ENCODE measurements at places on chromosomes 12 and 14.

GRCh38 chr12:130333341-130333740 is 4.3 kb upstream of the PIWIL1 start:
- no peak for DNase-seq

- no peak for DNase-seq
These were observed 73.2 kb downstream of the CEP83 start for GRCh38 chr12:94386422-94386821.

- no peak for DNase-seq
These were observed 1201.5 kb downstream of the BCL11B start for GRCh38 chr14:98070536-98070935.

GRCh38 chr12:104508752-104509446 is 52.2 kb downstream of the CHST11 start:
- DNase-seq: no peak

- DNase-seq: no peak
These were observed 32.3 kb downstream of the PROX2 start for GRCh38 chr14:74843653-74844052.

GRCh38 chr12:54384591-54385041 is at the start of gene ZNF385A:
Gene ZNF385A (minus strand): TSS chr12:54384733. CDS start chr12:54384514, 219 bp downstream.
- DNase-seq: no peak

DNA sequence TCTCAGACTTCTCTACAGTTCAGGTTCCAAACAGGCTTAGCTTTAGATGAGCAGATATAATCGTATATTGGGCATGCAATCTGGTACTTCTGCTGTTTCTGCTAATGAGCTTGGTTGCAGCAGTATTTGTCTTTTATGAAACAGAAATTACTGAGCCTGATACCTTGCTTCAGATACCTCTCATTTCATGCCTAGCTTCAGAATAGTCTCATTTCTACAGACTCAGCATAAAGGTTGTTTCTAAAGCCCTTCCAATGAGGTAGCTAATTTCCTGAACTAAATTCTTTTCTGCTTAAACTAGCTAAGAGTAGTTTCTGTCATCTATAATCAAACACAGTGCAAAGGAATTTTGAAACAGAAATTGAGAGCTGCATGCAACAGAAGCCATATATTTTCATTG is 275.0 kb upstream of the KITLG start:
- DNase-seq: no peak

- no peak for DNase-seq
These were observed 114.4 kb downstream of the PRICKLE1 start for GRCh38 chr12:42475106-42475505.

DNA sequence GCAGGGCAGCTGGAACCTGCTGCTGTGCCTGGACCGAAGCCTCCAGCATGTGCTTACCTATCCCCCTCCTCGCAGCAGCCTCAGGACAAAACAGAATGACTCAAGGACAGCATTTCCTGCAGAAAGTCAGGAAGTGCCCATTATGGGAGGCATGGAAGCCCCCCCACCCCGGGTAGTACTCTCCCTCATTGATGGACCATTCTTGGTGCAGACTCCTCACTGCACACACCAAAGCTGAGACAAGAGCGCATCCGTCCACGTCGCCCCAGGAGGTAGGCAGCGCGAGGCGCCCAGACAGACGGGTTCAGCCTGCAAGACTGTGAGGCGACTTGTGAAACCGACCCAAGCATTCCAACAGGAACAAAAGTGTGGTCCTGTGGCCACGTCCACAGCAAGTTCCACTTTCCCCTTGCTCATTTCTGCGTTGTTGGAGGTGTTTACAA is 243.9 kb upstream of the ATXN7L3B start:
- DNase-seq: no peak

DNA sequence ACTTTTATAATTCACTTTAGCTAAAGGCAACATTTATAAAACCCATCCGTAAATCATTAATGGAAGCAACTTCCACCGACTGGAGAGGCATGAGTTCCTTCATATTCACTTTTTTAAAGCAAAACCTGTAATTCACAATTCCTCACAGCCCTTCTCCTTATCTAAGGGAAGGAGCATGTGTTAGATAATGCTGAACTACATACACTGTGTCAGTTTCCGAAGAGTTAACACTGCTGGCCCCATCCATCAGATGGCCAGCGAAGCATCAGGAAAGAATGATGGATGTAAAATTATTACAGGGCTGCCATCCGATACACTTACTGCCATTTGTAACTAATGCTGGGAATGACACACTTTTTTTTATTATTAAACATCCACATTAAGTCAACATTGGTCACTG is 392.8 kb downstream of the SOX5 start:
- no peak for DNase-seq

- peak; percentile 65 for DNase-seq
These were observed 37.3 kb upstream of the ADGRD1 start for GRCh38 chr12:130916241-130916911.

GRCh38 chr12:122505419-122506051 is 4.8 kb upstream of the ZCCHC8 start:
- DNase-seq: no peak

DNA sequence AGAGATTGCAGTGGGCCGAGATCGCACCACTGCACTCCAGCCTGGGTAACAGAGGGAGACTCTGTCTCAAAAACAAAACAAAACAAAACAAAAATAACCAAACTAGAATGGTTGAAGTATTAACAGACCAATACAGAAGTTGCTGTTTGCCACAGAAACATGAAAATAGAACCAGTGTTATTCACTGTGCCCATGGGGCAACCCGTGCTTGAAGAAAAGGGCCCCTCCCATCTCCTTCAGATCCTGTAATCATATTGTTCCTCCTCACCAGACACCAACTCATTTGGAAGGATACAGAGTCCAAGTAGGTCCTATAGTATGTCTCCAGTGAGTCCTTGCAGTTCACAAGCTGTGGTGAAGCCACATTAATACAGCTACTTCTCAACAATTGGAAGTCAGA is 30.9 kb downstream of the SLC35F4 start:
- DNase-seq: no peak

DNA sequence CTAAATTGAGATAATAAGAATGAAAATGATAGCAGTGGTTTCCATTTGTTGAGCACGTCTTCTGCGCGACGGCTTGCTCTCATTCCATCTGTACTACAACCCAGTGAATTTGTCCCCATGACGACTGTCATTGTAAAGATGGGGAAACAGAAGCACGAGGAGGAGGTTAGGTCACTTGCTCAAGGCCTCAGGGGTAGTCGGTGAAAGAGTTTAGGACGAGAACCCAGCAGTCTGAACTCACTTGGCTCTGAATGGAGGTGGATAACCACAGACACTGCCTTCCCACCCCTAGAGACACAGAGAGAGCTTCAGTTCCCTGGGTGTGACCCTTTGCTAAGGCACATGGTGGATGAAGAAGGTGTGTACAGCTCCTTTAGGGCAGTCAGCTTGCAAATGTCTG is 30.9 kb upstream of the PLEKHG3 start:
- DNase-seq: no peak

GRCh38 chr12:92363295-92364146 is 217.9 kb upstream of the BTG1 start:
- no peak for DNase-seq

GRCh38 chr14:38882533-38882932 is 220.5 kb downstream of the SEC23A start:
- DNase-seq: no peak

- peak; percentile 24 for DNase-seq
These were observed 185.6 kb upstream of the ARID2 start for GRCh38 chr12:45543887-45544286.

DNA sequence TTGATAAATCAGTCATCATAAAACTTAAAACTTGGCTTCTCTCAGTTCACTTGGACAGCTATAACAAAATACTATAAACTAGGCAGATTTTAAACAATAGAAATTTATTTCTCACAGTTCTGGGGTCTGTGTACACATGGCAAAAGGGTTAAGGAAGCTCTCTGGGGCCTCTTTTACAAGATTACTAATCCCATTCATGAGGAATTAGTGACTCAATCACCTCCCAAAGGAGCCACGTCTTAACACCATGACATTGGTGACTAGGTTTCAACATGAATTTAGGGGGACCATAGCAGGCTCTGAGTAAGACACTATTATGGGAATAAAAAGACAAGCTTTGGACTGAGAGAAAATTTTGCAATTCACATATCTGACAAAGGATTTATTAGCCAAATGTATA is 436.5 kb downstream of the PDZRN4 start:
- no peak for DNase-seq

DNA sequence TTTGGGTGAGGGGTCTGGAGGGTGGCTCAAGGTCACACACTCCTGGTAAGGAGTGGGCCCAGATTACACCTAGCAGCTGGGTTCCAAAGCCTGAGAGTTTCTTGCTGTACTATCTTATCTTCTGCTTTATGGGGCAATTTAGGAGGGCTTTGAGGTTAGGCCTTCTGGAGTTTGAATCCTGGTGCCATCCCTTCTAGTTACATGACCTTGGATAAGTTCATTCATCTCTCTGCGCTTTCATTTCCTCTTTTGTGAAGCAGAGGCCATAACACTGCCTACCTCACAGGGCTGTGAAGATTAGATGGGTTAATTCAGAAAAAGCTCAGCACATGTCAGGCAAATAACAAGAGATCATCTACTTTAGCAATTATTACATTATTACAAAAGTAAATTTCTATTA is 7.4 kb upstream of the KRT77 start:
- no peak for DNase-seq

DNA sequence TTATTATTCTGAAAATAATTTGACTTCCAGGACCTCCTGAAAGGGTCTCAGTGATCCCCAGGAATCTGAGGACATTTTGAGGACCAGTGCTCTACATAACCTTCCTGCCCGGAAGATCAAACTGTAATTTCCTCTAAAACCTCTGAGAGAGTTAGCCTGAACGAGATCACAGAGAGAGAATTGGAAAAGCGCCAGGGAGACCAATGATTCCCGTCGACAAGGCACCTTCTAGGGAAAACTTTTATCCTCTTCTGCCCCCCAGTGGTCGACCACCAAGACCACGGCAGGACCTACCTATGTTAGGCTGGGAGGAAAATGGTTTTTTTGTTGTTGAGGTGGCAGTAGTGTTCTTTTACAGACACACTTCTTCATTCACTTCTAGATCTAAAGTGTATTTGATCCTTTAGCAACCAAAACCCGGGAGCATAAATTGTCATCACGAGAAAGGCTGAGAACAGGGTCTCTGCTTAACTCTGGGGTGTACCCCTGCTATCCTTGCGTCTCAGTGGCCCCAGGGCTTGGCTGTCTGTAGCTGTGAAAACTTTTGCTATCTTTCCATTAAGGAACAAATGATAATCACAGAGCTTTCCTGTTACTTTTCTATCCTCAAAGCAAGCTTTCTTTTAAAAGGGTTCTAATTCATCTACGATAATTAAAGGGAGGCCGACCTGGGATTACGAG is 62.9 kb upstream of the NID2 start:
- DNase-seq: peak; percentile 28

GRCh38 chr14:106304271-106304670 is 777.9 kb downstream of the TMEM121 start:
- no peak for DNase-seq

GRCh38 chr14:86020841-86021240 is 490.9 kb downstream of the FLRT2 start:
- no peak for DNase-seq

DNA sequence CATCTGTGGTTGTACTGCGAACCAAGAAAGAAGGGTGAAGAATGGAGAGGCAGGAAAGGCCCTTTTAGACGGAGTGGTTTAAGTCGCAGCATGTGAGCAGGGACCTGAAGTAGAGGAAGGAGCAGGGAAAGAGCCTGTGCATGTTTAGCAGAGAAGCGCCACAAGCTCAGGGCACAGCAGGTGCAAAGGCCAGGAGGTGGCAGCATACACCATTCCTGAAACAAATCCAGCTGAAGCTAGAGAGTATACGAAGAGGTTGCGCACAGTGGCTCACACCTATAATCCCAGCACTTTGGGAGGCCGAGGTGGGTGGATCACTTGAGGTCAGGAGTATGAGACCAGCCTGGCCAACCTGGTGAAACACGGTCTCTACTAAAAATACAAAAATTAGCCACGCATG is 49.9 kb downstream of the HELB start:
- DNase-seq: no peak

DNA sequence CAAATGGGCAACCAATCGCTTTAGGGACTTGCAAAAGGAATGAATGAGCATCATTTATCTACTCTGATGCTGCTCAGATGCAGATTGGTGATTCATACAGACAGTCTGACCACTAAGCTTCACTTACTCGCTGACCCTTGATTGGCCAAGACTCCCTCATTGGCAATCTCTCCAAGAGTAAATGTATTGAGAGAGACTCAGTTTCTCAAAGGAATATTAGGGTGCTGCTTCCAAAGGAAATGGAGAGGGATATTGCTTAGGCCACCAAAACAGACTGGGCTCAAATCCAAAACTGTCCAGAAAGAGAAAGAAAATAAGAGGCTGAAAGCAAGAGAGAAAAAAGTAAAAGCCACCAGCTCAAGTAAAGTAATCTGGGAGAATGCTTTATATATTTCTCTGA is 785.2 kb downstream of the GALC start:
- no peak for DNase-seq

DNA sequence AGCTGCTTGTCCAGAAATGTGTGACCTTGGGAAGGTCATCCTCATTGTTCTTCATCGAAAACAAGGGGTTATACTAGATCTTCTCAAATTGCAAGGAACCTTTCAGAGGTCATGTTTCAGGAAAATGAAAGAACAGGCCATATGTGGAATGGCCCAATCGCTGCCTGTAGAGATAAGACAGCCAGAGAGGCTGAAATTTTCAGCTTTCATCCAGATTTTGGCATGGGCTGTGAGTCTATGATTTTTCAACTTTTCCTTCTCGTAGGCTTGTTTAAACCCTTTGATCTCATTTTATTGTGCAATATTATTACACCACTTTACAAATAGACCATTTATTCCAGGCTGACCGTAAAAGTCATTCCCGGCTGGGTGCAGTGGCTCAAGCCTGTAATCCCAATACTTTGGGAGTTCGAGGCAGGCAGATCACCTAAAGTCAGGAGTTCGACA is 17.1 kb upstream of the ATXN2 start:
- DNase-seq: no peak

GRCh38 chr12:114694436-114695304 is 10.7 kb upstream of the TBX3 start:
- DNase-seq: no peak

- DNase-seq: no peak
These were observed 134.0 kb downstream of the TMEM117 start for GRCh38 chr12:43969882-43970281.

DNA sequence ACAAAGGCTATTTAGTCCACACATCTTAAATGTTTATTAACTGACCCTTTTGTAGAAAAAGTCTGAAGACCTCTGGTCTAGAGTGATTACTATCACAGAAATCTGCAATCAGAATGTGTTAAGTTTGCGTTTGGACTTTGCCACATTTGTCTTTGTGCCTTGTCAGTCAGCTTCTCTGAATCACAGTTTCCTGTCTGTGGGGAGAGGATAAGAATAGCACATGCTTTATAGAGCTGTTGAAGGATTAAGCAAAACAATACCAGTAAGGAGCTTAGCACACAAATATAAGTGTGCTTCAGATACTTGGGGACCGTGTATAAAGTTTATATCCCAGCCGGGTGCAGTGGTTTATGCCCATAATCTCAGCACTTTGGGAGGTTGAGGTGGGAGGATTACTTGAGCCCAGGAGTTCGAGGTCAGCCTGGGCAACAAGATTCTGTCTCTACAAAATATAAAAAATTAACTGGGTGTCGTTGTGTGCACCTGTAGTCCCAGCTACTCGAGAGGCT is 63.0 kb upstream of the BTG1 start:
- peak; percentile 25 for DNase-seq

Data from D721Med (cell line).